Tibial nerve (tissue), 4 donors: ENCODE measurements at places on chromosomes 3 and 15. TPM values are rescaled to one million over a fixed set of nuclear protein-coding genes. Genes with fewer than 3 reads are reported as not detected.

- no peaks in the 10 kb centered on the region for H3K27me3 ChIP-seq
- peak; percentile 22 for DNase-seq
- no peaks in the 10 kb centered on the region for H3K36me3 ChIP-seq
- H3K27ac ChIP-seq: no peak overlapping the region
These were observed 54.7 kb upstream of the GK5 start for GRCh38 chr3:142279965-142280590.

The PRSS50 gene
- 0.42 TPM for total RNA-seq

DNA sequence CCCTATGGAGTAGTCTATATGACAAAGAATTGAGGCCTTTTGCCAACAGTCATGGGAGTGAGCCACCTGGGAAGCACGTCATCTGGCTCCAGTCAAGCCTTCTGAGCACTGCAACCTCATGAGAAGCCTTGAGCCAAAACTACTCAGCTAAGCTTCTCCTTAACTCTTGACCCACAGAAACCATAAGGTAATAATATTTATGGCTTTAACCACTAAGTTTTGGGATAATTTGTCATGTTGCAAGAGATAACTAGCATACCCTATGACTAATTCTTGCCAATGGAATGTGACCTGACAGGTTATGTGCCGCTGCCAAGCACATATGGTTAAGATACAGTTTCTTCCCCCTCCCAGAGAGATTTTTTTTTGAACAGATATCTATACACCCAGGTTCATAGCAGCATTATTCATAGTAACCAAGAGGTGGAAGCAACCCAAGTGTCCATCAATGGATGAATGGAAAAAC lies 11.8 kb upstream of the SLC6A11 start:
- H3K27ac ChIP-seq: no peak overlapping the region
- no peaks in the 10 kb centered on the region for H3K36me3 ChIP-seq
- H3K27me3 ChIP-seq: no peaks in the 10 kb centered on the region
- DNase-seq: no peak

- no peak overlapping the region for H3K27ac ChIP-seq
- no peak overlapping the region for H3K4me3 ChIP-seq
- no peaks in the 10 kb centered on the region for H3K4me1 ChIP-seq
- no peak for DNase-seq
These were observed 176.9 kb downstream of the APBA2 start for GRCh38 chr15:29062626-29063025.

The WNT7A gene
- not detected for total RNA-seq

The FAM162A gene
- total RNA-seq: 23.1 TPM

GRCh38 chr3:6097021-6097420 lies 763.9 kb upstream of the GRM7 start:
- no peak for DNase-seq
- H3K4me3 ChIP-seq: no peak overlapping the region
- H3K4me1 ChIP-seq: no peaks in the 10 kb centered on the region
- no peaks in the 10 kb centered on the region for H3K27me3 ChIP-seq
- H3K36me3 ChIP-seq: no peaks in the 10 kb centered on the region

The LCMT2 gene
- total RNA-seq: 9.6 TPM

DNA sequence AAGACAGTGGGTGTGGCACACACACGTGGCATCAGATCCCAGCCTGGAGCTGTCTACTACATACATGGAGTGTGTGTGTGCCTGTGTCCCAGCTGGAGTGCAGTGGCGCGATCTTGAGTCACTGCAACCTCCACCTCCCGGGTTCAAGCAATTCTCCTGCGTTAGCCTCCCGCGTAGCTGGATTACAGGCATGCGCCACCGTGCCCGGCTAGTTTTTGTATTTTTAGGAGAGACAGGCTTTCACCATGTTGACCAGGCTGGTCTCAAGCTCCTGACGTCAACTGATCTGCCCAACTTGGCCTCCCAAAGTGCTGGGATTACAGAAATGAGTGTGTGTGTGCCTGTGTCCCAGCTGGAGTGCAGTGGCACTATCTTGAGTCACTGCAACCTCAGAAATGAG lies 108.8 kb downstream of the IL12A start:
- no peak overlapping the region for H3K27ac ChIP-seq
- no peaks in the 10 kb centered on the region for H3K27me3 ChIP-seq
- H3K4me1 ChIP-seq: no peaks in the 10 kb centered on the region
- no peak overlapping the region for H3K4me3 ChIP-seq
- no peaks in the 10 kb centered on the region for H3K36me3 ChIP-seq

The NDN gene
- 103 TPM for total RNA-seq

The LOXL1 gene
- 29.1 TPM for total RNA-seq

The TP63 gene
- total RNA-seq: not detected

GRCh38 chr3:39150148-39150802 lies 3.1 kb downstream of the CSRNP1 start:
- peak overlapping the region; percentile 99 for H3K27ac ChIP-seq
- no peaks in the 10 kb centered on the region for H3K36me3 ChIP-seq
- no peaks in the 10 kb centered on the region for H3K27me3 ChIP-seq

DNA sequence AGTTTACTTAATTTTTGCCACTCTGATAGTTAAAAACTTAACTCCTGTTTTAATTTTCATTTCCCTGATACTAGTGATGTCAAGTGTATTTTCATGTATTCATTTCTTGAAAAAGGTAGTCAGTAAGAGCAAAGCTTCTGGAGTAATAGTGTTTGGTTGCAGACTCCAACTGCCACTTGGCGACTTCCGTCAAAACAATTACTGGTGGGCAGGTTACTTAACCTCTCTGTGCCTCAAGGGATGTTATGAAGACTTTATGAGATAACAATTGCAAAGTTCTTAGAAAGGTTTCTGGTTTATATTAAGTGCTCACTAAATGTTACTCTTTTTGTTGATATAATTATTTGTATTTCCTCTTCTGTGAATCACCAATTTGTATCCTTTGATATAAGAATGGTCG lies 129.7 kb downstream of the NFKBIZ start:
- H3K4me1 ChIP-seq: no peaks in the 10 kb centered on the region
- H3K27me3 ChIP-seq: no peaks in the 10 kb centered on the region
- no peak for DNase-seq
- no peak overlapping the region for H3K4me3 ChIP-seq
- H3K27ac ChIP-seq: no peak overlapping the region
- no peaks in the 10 kb centered on the region for H3K36me3 ChIP-seq

GRCh38 chr15:43150191-43150929 lies 17.0 kb downstream of the TMEM62 start:
- H3K4me3 ChIP-seq: no peak overlapping the region
- H3K36me3 ChIP-seq: peaks cover 10% of the 10 kb centered on the region
- no peak overlapping the region for H3K27ac ChIP-seq
- DNase-seq: no peak
- H3K27me3 ChIP-seq: no peaks in the 10 kb centered on the region

DNA sequence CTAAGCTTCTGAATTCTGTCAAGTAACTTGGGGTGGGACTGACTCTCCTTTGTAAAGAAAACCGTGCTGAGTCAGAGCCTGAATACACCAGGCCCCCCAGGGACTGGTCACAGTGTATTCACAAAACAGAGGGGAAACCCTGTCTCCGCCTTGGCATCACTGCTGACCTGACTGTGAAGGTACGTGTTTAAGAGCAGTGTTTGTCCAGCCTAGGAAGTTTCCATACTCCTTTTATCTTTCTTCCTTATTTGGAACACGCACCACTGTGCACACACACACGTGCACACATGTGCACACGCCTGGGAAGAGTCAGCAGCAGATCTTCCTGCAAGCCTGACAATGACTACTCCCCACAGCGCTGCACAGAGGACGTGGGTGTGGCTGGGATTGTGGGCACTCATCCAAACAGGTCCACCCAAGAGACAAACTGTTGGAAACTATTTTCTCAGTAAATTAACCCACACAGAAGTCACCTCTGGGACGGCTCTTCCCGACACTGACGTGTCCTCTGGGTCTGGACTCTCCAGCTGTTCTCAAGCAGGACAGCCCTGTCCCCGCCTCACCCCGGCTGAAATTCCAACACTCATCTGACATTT lies 87.7 kb downstream of the ATP10A start:
- no peaks in the 10 kb centered on the region for H3K36me3 ChIP-seq
- no peak overlapping the region for H3K4me3 ChIP-seq
- DNase-seq: no peak
- H3K4me1 ChIP-seq: no peaks in the 10 kb centered on the region
- H3K27ac ChIP-seq: no peak overlapping the region
- no peaks in the 10 kb centered on the region for H3K27me3 ChIP-seq

DNA sequence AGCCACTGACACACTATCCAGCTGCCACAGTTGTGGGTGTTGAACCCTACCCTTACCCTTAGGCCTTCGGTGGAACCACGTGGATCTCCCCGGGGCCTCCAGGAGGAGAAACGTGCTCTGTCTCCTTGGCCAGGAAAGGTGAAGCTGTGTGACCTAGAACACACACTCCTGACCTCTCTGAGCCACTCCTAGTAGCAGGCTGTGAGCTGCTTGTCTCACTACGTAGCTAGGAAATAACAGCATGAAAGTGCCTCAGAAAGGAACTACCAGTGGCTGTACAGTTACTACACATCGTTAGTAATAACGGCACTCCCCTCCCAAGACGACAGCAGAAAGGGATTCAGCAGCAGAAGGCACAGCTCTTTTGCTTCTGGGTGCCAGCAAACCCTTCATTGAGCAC lies 36.2 kb upstream of the SLC6A6 start:
- peak overlapping the region; percentile 41 for H3K27ac ChIP-seq
- DNase-seq: no peak
- no peaks in the 10 kb centered on the region for H3K36me3 ChIP-seq
- H3K27me3 ChIP-seq: no peaks in the 10 kb centered on the region

GRCh38 chr3:15973940-15974339 lies 176.2 kb upstream of the ANKRD28 start:
- H3K27ac ChIP-seq: no peak overlapping the region
- H3K36me3 ChIP-seq: no peaks in the 10 kb centered on the region
- no peak for DNase-seq

DNA sequence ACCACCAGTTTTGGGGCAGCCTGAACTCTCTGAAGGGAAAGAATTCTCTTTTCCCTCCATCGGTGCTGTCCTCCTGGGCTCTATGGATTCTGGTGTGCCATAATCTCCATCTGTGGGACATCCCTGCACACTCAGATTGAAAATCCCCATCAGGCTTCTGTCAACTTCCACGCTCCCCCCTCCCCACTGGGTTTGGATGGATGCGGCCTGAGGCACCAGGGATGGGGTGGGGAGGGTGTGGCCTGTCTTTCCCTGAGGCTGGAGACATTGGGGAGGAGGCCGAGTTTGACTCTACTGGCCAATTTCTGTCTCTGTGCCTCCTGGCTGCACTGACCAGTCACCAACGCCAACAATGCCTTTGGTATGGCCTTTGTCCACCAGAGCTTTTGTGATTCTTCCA lies 16.3 kb upstream of the FBLN2 start:
- no peak overlapping the region for H3K27ac ChIP-seq
- no peaks in the 10 kb centered on the region for H3K36me3 ChIP-seq
- H3K4me1 ChIP-seq: no peaks in the 10 kb centered on the region
- H3K27me3 ChIP-seq: no peaks in the 10 kb centered on the region
